ENCODE measurements at places on chromosomes 6 and 20.

- no peak for DNase-seq
These were observed 1.7 kb downstream of the TNF start for GRCh38 chr6:31576897-31577578.

DNA sequence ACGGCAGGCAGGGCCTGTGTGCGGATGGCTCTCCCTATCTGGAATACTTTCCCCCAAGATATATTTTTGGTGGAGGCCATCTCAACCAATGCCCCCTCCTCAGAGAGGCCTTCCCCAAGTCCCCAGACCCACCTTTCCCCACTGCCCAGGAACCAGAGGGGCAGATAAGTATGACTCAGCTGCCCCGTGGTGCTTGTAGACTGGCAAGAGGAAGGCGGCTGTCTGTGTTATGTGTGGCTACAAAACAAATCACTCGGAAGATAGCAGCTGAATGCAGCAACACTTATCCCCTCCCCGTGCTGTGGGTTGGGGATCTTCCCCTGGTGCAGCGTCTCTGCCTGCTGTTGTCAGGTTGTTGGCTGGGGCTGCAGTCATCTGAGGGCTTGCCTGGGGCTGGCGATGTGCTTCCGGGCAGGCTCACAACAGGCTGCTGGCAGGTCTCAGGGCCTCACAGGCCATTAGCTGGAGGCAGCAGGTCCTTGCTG is 7.1 kb downstream of the NPEPL1 start:
- no peak for DNase-seq

DNA sequence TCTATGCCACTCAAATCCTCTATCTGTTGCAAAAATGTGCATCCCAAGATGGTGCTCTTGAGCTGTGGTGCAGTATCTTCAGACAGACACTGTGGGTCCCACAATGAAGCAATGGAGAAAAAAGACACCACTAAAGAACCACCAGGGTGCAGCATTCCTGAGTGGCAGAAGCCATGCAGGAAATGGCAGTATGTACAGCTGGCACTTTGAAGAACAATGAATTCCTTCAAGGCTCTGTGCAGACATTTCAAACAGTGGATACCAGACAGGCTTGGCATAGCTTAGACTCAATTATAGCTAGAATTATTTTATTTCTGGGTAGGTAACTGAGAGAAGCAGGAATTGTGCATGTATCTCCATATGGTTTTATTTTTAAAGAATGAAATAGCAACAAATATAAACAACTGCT is 24.0 kb upstream of the HDAC2 start:
- DNase-seq = peak; percentile 47

DNA sequence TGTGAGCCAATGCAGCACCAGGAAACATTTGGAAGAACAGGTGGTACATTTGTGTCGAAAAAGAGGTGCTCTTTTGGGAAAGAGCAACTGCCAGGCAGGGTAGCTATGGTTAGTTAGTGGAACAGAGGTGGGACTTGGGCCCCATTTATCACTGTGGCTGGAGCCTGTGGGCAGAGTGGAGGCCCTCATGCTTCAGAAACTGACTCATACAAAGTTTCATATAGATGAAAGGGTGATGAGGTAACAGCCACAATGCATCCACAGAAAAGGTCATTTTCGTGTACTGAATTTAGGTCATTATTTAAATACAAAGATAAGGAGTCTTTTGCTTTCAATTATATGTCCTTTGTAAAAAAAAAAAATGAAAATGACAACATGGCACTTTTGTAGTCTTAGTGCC is 76.4 kb upstream of the HS3ST5 start:
- no peak for DNase-seq

DNA sequence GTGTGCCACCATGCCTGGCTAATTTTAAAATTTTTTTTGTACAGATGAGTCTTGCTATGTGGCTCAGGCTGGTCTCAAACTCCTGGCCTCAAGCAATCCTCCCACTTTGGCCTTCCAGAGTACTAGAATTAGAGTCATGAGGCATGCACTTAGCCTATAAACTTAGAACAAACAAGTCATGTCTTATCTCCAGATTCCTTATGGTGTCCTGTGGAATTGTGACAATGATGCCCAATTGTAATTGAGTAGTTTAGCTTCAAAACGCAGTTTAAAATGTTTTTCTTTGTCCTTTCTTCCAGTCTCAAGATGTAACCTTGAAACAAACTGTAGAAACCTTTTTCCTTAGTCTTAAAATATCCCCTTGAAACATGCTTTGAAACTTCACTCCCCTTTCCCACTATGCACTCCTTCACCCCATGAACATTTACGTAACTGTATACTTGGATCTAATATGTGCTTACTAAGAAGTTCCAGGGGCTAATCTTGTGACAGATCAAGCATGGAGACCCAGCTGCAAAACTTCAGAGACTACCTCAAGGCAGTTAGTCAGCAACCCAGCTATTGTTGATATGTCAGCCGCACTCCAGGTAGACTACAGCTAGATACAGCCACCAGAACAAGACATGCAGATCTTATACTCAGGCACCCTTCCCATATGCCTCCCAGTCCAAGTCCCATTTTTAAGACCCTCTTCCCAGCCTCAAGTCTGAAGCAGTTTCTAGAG is 46.2 kb downstream of the MAN1A1 start:
- no peak for DNase-seq

DNA sequence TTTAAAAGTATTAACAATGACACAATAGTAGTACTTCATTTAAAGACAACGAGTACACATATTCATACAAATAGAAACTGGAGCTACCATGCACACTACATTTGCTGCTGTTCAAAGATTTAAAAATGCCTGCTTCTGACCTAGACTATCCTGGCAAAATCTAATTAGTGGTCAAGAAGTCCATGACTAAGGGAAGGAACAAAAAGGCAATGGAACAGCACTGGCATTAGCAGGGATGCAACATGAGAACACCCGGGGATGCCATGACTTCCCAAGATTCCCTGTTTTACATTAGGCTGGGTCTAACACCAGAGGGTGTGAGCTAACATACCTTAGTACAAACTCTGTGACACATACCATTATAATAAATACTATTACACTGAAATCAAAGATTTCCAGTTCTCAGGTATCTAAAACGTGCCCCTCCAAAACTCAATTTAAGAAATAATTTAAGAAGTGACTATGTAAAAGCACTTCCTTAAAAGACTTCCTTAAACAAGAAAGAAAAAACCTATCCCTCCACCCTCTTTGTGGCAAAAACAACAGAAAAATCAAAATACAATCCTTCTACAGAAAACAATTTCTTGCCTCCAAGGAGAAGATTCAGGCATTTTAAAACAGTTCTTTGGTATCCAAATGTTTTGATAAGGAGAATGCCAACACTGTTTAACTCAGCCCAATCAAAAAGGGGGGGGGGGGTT is 25.5 kb downstream of the CHD6 start:
- no peak for DNase-seq

All from muscle of back (tissue), 13 donors.